WERI-Rb-1 (cell line): ENCODE measurements at places on chromosomes 2 and 18.

DNA sequence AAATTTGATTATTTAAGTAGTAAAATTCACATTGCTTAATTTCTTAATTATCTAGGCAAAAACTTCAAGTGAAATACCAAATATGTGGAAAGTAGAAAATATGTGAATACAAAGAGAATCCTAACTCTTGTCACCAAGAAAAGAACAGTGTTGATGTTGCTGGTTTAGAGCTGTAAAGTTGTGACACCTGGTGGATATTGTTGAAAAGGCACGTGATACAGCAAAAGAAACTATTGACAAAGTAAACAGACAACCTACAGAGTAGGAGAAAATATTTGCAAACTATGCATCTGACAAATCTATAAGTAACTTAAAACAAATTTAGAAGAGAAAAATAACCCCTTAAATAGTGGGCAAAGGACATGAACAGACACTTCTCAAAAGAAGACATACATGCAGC lies 25.6 kb upstream of the ZC3H15 start:
- no peak for DNase-seq

DNA sequence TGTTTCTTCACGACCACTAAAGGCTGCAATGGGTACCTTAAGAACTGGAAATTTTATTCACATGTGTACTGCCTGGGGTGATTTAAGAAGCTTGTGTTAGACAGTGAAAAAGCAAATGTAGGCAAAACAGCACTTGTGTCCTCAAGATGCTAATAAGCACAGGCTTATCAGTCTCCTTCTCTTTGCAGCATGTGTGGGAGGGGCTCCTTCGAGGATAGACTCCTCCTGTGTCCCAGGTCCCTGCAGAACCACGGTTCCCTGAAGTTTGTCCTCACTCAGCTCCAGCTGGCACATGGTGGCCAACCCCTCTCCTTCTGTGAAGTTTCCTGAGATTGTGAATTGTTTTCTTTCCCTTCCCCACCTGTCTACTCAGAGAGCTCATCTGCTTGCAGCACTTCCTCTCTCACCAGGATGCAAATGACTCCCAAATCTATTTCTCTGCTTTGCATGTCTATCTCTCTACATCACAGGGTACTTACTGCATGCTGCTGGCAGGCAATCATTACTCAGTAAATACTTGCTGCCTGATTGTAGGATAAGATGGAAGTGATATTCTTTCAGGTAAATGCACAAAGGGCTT lies 589.6 kb upstream of the KLHL29 start:
- no peak for DNase-seq

GRCh38 chr2:235373171-235373570 lies 120.7 kb upstream of the AGAP1 start:
- DNase-seq: no peak

DNA sequence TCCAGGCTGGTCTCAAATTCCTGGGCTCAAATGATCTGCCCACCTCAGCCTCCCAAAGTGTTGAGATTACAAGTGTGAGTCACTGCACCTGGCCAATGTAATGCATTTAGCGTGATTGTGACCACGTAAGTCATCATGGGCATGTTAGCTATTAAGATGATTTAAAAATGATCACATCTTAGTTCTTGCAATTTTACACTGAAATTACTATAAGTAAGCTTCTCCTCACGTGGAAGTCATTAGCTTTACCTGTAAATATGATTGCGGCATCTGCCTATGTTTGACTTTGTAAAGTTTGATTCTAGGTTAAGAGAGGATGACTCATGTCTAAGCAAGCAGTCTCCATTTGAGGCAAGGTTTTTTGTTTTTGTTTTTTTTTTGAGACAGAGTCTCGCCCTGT lies 85.5 kb downstream of the PMAIP1 start:
- no peak for DNase-seq

- no peak for DNase-seq
These were observed 14.3 kb upstream of the GPD2 start for GRCh38 chr2:156421851-156422250.

- peak; percentile 56 for DNase-seq
These were observed 15.8 kb downstream of the M1AP start for GRCh38 chr2:74632209-74632938.

- DNase-seq: no peak
These were observed 168.7 kb downstream of the DDX1 start for GRCh38 chr2:15760232-15760910.

DNA sequence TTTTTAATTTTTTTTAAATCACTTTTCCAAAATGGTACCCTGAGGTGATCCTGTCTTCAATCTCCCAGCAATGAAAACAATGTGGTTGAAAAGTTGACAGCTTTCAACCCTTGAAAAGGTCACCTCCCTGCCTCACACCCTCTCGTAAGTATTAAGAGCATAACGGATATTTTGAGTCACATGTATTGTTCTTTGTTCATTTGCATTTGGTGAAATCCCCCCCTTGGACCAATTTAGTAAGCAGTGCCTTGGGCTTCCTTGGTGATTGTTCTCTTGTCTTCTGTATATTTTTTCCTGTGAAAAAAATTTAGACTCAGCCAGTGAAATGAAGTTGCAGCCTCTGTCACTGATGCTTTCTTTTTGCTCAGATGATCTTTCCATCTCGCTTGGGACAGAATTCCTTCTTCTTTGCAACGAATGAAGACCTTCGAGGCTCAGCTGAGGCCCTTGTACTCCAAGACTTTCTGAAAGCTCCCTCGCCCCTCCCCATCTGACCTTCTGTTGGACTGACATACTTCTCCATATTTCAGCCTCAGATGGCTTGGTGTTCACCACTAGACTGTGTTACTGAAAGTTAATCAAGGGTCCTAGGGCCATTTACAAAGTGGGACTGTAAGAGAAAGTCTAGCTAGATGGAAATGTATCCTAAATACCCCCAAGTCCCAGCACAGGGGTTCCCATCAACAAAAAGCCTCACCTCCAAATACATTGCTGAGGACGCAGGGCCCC lies 158.4 kb downstream of the BCL2 start:
- DNase-seq: no peak

DNA sequence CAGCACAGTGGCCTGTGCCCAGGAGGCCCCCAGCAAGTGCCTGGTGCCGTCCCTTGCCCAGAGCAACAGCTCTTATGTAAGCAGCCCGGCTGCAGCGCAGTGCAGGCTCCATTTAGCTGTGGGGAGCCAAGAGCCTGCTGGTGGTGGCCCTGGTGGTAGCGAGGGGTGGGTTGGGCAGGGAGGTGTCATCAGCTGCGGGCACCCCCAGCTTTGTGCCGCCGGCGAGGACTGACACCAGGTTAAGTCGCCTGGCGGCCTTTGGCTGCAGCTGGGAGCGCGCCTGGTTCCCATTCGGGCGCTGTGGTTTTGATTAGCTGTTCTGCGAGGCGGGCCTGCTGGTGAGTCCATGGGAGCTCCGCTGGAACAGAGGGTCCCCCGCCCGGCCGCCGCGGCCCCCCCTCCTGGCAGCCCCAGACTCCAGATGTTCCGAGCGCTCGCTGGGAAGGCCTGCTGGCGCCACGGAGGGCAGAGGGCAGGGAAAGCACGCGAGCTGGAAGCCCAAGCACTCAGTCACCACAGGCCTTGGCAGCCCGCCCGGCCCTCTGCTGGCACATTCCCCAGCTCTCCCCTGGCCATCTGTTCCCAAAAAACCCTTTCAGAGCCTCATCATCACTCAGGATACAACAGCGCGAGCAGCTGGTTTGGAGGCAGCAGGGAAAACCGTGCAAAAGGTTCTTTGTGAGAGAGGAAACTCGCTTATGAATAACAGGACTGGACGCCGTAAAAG lies 18.4 kb downstream of the ATOH8 start:
- DNase-seq: peak; percentile 79

DNA sequence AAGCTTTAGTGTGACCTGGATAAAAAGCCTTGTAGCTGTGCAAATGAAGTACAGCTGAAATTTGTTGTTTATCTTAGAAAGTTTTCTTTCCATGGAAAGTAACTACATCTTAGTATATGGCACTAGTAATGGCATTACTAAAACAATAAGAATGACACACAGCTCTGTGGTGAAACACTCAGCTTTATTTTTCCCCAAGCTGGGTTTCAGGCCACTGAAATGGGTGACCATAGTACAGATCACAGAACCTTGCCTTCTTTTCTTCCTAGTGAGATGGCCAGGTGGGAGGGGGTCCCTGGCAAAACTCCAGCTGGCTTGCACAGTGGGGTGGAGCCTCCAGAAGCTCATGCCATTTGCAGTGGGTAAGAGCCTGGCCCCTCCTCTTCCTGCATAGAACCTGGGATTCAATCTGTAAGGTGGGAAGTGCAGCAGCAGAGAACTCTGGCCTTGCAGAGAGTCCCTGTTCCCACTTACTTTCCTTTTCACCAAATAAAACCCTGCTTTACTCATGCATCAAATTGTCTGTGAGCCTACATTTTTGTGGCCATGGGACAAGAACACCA lies 17.6 kb upstream of the GRP start:
- DNase-seq: no peak

GRCh38 chr2:233967164-233967563 lies 50.0 kb downstream of the TRPM8 start:
- DNase-seq: no peak

DNA sequence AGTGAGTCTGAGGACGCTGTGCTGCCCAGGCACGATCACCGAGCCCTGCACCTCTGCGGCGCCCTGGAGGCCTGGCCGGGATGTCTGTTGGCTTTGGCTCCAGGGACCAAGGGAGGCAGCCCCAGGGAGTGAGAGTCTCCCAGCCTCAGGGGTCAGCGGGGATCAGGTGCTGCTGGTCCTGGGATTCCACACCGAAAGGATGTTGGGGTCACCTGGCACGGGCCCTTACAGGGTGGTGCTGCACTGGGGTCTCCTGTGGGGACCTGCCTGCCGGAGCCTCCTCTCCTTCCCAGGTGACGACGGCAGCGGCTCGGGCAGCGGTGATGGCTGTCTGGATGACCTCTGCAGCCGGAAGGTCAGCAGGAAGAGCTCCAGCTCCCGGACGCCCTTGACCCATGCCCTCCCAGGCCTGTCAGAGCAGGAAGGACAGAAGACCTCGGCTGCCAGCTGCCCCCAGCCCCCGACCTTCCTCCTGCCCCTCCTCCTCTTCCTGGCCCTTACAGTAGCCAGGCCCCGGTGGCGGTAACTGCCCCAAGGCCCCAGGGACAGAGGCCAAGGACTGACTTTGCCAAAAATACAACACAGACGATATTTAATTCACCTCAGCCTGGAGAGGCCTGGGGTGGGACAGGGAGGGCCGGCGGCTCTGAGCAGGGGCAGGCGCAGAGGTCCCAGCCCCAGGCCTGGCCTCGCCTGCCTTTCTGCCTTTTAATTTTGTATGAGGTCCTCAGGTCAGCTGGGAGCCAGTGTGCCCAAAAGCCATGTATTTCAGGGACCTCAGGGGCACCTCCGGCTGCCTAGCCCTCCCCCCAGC lies 30.5 kb downstream of the GPC1 start:
- DNase-seq: no peak
